NCI-H2029 treated with DMSO at 0.1 percent for 48 hours (cell line): ENCODE measurements at places on chromosomes 13 and 19.

DNA sequence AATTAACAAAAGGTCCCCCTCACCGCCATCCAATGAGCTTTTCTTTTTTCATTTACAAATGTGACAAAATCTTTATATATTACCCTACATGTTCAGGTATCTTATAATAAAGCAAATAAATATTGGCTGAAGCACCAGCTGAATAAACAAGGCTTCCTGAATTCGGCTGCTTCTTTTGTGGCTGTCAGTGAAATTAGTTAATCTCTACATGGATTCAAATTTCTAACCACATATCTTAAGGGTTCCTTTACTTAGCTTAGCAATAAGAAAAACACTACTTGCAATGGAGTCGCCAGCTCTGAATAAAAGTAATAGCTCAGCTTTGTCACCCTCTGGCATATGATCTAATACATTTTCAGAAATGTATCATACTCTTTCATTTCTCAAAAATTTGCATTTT is 104.3 kb downstream of the CCNA1 start:
- peak; percentile 33 for DNase-seq

DNA sequence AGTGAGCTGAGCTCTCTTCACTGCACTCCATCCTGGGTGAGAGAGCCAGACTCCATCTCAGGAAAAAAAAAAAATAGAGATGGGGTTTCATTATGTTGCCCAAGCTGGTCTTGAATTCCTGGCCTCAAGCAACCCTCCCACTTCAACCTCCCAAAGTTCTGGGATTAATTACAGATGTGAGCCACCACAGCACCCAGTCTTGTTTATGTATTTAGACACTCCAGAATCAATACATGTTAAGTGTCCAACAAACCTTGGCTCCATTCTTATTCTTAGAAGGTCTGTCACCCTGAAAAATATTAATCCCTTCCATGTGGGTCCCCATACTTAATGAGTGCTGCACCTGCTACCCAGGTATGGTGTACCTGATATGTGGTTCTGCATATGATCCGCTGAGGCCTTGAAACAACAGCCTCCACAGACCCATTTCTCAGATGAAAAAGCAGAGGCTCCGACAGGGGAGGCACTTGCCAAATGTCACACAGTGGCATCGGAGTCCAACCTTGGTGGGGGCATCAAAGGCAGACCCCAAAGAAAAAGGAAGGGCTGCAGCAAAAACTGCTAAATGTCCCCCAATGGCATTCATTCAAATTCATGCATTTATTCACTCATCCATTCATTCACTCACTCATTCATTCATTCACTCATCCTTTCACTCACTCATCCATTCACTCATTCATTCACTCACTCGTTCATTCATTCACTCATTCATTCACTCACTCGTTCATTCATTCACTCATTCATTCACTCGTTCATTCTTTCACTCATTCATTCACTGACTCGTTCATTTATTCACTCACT is 16.7 kb downstream of the TICAM1 start:
- no peak for DNase-seq

- DNase-seq = peak; percentile 26
Measured at GRCh38 chr13:97359181-97360057, 74.5 kb upstream of the RAP2A start.

GRCh38 chr19:3483226-3483628 is at the start of gene SMIM44:
SMIM44 (minus strand) TSS chr19:3483441; CDS start chr19:3483403, 38 bp downstream.
- DNase-seq = no peak

DNA sequence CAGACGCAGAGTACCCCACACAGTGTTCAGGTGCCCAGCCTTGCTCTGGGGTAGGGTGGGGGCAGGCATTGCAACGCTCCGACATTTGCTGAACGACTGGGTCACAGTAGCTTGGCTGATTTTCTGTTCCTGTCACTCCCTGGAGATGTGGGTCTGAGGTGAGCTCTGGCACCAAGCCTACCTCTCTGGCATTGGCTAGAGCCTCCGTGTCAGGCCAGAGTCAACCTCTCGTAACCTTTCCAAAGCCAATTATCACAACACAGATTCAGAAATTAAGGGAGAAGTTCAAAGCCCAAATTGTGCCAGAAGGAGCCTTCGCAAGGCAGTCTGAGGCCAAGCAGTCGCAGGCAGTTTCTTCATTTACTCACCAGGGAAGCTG is 117.2 kb downstream of the IRS2 start:
- DNase-seq = no peak

DNA sequence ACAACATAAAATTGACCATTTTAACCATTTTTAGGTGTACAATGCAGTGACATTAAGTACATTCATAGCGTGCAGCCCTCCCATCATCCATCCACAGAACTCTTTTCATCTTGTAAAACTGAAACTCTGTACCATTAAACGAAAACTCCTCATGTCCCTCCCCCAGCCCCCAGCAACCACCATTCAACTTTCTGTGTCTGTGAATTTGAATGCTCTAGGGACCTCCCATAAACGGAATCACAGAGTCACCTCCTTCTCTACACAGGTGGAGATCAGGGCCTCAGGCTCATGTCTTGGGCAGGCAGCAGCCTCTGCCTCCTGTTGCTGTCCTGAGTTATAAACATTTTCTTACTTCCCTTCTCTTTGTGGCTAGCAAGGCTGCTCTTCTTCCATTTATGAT is 7.3 kb upstream of the CCNE1 start:
- DNase-seq = no peak

GRCh38 chr13:24308488-24309020 is 826 bp upstream of the C1QTNF9 start:
- no peak for DNase-seq
